ENCODE measurements at places on chromosomes 6 and 20.

DNA sequence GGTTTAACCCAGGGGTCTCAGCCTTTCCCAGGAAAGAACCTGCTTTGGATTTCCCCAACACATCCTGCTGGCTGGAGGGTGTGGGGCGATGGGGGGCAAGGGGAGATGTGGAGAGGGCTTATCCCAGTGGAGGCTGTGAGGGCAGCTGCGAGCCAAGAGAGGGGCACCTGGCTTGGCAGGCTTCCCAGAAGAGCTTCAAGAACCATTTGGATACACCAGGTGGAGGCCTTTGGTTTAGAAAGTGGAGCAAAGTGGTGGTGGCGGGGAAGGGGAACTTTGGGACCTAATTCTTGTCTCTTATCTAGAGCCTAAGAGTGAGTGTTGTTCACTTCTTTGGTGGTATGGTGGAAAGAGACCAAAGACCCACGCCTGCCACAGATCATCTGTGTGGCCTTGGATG, 12.4 kb downstream of the CD40 start:
- no peak for DNase-seq

GRCh38 chr20:12156252-12156651, 238.6 kb downstream of the BTBD3 start:
- no peak for DNase-seq

- DNase-seq, result no peak
Measured at GRCh38 chr6:170281331-170282292, 9.3 kb downstream of the DLL1 start.

DNA sequence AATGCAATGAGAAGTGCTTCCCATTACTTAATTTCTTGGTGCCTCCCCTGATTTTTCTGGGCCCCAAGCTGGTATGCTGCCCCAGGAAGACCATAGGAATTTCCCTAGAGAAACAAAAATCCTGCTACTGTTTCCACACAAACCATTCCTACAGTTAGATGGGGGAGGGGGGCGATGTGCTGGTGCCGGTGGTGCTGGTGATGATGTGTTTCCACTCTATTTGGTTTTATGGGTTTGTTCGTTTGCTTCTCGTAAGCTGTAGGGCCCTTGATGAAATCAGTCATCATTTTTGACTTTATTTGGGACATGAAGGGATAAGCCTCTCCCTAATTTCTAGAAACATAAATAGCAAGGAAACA, 105.1 kb downstream of the MKKS start:
- DNase-seq, result no peak

DNA sequence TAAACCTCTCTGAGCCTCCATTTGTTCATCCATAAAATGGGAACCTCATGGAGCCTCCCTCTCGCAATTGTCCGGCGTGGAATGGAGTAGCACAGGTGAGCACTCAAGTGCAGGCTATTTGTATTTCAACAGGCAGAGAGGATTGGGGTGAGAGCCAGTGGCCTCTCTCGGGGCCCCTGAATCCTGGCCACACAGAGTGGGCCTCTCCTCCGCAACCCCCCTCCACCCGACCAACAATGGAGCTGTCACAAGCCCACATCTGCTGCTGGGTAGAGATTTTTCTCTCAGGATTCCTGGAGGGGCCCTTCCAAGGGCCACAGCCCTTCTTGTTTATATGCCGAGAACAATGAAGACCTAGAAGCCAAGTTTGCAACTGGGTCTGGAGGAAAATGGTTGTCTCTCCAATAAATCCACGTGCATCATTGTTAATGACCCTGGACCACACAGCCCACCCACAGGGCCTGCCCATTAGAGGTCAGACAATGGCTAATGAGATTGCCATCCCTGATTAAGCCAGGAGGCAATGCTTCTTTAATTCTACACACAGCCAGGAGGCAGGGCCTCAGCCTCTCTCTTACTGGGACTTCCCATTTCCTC, 233.0 kb downstream of the ANKRD60 start:
- DNase-seq, result no peak

DNA sequence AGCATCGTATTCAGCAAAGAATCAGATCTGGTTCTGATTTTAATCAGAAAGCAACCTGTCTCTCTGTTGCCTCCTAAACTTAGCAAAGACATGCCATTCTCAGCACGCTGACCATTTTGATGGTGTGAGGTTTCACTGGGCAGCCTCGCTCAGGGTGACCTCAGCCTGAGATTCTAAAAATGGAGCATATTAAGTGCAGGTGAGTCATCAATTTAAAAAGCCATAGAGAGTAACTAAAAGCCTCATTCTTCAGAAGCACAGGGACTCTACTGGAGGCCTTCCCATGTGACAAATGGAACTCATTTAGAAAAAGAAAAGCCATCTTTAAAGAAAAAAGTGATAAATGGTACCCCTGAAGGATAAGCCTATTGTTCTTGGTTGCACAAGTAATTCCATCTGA, 91.3 kb downstream of the FILIP1 start:
- no peak for DNase-seq

DNA sequence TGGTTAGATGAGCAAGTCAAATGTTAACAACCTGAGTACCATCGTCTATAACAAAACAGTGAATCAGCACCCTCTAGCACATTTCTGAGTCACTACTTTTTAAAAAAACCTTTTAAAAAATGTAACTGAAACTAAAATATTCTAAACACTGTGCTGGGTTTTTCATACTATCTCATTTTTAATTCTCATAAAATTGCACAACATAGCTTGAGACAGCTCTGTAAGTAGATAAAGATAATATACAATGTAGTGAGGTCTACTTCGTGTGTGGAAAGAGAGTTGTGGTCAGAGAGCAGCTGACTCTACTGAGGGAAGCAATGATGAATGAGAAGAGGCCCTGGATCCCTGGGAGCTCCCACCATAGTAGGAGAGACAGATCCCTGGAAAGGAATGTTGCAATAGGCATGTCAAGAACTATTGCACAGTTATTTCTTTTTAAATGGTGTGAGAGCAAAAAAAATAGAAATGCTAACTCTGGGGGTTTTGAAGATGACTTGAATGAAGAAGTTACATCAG, 13.6 kb upstream of the CALHM6 start:
- no peak for DNase-seq

DNA sequence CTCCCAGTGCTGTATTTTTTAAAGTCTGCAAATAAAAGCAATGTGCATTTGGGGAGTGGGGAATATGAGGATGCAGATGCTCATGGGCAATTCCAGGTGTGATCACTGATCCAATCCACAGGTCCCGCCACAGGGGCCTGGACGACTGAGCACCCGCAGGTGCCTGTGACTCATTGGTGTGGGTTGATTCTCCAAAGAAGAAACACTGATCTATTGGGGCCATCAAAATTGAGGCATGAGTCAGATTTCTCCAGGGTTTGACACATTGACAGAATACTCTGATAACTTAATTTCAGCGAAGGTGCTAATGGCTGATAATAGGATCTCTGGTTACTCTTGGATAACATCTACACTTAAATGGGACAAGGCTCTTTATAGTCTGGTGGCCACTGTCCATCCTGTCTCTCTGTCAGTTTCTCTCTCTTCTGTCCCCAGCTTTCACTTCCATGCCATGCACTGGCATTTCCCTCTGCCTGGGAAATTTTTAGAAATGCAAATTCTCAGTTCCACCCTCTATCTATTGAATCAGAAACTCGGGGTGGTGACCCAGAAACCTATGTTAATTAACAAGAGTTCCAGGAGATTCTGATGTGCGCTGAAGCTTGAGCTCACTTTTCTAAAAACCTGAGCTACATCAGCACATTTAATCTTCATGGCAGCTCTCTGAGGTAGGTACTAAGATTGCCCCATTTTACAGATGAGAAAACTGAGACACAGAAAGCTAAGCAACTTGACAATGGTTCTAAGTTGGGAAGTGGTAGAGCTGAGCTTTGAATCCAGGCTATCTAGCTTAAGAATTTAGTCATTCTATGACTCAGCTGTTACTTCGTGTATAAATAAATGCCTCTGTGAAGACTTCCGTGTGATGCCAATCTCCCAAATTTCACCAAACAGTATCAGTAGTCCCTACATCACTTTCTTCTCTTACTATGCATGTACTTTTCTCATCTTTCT, 10.2 kb upstream of the RCAN2 start:
- DNase-seq, result no peak
